Fibroblast of skin of back (primary cell): ENCODE measurements at places on chromosomes 4 and X.

- DNase-seq, result peak; percentile 3
Measured at GRCh38 chr4:128123036-128123435, 61.9 kb downstream of the LARP1B start.

GRCh38 chrX:41189156-41189555 is 103.9 kb downstream of the USP9X start:
- DNase-seq, result no peak

DNA sequence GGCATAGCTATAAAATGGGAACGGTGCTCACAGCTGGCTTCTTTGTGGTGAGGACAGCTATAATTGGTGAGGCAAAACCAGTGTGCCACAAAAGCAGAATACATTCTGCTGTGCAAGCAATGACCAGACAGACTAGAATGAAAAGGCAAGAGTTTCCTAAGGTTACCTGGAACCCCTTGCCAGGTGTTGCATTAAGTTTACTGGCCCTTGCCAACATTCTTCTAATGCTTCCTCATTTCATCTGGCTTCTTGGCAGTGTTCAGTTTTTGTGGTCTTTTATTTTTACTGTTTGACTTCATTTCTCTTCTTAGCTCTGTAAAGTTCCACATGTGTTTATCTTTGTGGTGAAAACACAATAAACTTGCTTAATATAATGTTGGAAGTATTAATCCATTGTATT is 131.4 kb downstream of the PTTG2 start:
- no peak for DNase-seq

DNA sequence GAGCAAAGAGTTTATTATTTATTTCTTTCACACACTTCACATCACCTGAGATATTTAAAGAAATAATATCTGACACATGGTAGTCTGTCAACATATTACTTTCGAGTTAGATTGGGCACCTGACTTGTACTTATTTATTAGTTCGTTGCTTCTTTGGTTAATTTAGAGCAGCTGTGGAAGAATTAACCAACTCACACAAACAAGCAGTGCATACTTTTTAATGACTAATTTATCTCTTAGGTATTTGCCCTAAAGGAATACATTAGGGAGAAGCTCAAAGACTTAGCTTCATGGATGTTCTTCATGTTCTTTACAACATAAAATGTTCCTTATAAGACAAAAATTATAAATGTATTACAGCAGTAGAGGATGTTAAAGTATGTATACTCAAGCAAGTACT is 242.9 kb downstream of the ARHGAP24 start:
- no peak for DNase-seq

DNA sequence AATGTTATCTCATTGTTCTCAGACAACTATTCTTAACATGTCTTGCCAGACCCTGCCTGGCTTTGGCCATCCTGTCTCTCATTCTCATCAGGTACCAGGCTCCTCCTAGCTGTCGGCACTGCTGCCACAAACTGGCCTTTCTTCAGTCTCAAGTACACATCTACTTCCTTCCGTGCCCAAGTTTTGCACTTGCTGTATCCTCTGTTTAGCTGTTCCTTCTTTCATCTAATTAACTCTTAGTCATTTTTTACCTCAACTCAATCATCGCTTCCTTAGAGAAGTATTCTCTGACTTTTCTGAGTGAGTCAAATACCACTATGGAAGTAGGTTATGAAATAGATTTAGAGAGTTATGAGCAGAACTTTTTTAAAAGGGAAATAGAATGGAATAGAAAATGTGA is 19.7 kb downstream of the CXCL3 start:
- no peak for DNase-seq

- DNase-seq, result no peak
Measured at GRCh38 chr4:181792641-181793040, 450.6 kb upstream of the TENM3 start.

- peak; percentile 44 for DNase-seq
Measured at GRCh38 chr4:113179996-113180395, 130.5 kb downstream of the ANK2 start.

- peak; percentile 31 for DNase-seq
Measured at GRCh38 chr4:10963958-10964703, 279.6 kb upstream of the CLNK start.

GRCh38 chr4:105472871-105473323 is 965 bp downstream of the PPA2 start:
- DNase-seq, result no peak
